T-cell (primary cell): ENCODE measurements at places on chromosomes 2 and 18. TPM values are rescaled to one million over a fixed set of nuclear protein-coding genes. Genes with fewer than 3 reads are reported as not detected.

NR4A2 gene
- total RNA-seq: 3.7 TPM

LIMS4 gene
- not detected for total RNA-seq

TNFAIP6 gene
- not detected for total RNA-seq

NT5C1B gene
- not detected for total RNA-seq

ELOA2 gene
- total RNA-seq: not detected

GAL3ST2 gene
- total RNA-seq: not detected
